ENCODE measurements at places on chromosomes 6 and 20.

DNA sequence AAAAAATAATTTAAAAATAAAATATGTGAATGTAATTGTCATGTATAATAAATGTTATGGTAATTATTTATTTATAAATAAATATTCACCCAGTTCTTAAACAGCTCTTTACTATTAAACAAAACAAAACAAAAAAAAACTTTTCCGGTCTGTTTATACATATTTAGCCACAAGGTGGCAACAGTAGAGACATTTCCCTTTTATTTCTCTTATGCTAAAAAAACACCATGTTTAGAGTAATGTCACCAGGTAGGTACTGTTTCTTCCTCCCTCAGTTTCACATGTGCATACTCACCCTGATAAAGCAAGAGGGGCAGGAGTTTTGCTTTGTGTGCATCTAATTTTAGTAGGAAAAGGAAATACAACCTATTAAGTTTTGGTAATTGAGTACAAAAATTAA lies 610.4 kb upstream of the IMPG1 start:
- no peak for DNase-seq

GRCh38 chr6:142322504-142323198 lies 20.8 kb downstream of the ADGRG6 start:
- DNase-seq: no peak

DNA sequence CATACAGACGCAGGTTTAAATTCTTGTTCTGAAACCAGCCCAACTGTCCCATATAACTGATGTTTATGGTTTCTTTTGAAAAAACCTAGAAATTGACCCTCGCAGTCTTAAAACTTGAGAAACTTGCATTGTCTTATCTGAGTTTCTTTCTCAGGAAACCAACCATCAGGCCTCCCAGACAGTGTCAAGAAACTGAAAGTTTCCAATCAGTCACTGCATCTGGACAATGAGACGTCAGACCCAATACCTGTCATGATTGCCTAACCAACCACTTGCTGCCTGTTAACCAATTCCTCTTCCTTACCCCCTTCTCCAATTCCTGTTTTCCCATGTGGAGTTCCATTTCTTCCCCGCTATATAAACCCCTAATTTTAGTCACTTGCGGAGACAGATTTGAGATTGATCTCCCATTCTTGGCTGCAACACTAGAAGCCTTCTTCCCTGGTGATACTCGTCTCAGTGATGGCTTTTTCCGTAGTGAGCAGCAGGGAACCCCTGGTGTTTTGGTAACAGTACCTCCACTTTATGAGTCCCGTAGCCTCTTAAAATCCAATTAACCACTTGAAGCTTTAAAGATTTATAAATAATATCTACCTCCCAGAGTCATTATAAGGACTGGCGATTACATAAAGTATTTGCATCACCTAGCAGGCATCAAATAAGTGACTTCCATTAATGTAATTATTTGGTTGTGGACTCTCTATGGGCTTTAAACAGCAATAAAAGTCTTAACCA lies 49.3 kb downstream of the GPR63 start:
- DNase-seq: no peak

DNA sequence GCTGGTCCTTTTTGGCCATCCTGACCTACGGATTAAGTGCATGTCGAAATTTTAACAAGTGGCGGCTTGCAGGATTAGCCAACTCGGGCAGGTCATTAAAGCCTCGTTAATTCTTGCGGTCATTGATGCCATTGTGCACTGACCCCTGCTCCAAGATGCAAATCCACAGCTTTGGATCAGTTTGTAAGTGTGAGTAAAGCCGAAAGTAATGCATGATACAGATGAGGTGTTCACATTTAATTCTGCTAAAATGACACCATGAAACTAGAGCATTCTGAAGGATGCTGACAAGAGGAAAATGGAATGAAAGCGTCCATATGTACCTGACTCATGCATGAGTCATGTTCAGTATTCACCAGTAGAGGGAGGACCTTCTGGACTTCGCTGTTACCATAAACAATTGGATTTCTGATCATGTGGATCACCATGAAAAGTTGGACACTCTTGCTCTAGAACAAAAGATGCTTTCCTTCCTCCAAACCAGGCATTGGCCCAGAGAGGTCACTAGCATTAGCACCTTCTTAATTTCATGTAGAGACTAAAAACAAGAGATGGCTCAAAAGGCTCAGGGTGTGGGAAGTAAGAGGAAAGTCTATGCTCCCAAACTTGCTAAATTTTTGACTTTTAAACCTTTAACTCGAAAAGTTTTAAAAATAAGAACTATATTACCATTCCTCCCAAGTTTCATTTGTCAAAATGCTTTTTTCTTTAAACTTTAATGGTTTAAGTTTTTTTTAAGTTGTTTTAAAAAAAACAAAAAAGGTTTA lies 48.0 kb downstream of the MUC22 start:
- peak; percentile 22 for DNase-seq

DNA sequence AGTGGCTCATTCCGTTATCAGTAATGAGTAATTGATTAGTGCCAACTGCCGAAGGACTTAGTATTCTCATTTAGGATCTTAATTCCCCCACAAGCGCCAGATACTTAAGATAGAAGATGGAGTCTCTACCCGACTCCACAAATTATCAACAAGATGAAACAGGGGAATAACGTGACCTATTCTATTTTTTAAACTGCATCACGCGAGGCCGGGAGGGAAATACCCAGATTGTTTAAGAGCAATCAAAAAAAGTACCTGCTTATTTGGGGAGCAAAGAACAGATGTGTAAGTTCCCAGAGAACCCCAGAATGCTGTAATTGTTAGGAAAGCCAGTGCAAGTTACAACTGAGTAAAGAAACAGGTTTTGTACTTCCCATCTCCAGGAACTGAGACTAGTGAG lies 1.1 kb upstream of the MAP3K5 start:
- DNase-seq: no peak

DNA sequence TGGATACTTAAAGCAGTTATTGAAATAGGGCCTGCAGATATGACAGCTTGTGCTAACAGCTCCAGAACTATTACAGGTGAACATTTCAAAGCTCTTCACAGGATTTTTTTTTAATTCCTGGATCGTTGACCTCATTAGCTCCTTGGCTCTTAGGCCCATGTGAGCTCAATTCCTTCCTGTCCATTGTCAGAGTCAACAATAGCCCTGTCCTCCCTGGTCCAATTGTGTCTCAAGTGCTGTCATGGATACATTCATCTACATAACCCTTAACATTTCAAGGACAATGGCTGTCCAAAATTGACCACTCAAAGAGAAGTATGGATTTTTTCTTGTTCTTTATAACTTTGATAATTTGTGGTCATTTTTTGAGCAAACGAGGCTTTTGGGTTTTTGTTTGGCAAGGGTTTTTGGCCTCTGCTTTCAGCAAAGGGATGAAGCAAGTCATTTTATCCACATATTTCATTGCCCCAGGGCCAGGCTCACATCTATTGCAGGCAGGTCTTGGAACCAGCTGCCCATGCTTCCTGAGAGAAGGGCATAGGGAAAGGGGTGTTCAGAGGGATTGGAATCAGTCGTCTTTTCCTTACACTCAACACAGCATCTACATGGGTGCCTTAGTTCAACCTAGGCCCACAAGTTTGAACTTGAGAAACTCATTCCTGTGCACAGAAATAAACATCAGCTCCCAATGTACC lies 282.1 kb downstream of the TPBG start:
- DNase-seq: no peak

GRCh38 chr20:44231713-44232468 lies 15.2 kb upstream of the GDAP1L1 start:
- DNase-seq: no peak

- no peak for DNase-seq
Observed at GRCh38 chr6:35084511-35085203, 56.5 kb downstream of the TCP11 start.

GRCh38 chr20:51985013-51985415 lies 182.7 kb upstream of the SALL4 start:
- no peak for DNase-seq

- DNase-seq: no peak
Observed at GRCh38 chr20:21808863-21809664, 103.6 kb downstream of the PAX1 start.

GRCh38 chr6:106370639-106371038 lies 10.1 kb downstream of the CRYBG1 start:
- no peak for DNase-seq

- no peak for DNase-seq
Observed at GRCh38 chr6:142721215-142721920, 223.6 kb downstream of the HIVEP2 start.

DNA sequence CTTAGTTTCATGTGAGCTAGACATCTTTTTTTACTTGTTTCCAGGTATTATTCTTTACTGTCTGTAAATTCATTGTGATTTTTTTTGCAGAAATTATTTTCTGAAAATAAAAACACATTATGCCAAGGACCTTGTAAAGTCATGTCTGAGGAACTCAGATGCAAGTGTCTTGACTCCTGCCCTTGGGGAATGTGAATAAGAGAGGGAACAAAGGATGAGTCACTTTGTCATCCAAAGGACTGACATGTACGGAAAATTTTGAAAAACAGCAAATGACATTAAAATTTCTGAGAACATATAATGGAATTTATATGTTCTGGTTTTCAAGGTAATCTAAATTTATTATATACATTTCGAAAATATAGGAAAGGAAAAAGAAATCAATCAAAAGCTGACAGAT lies 660.4 kb downstream of the CD109 start:
- DNase-seq: no peak

DNA sequence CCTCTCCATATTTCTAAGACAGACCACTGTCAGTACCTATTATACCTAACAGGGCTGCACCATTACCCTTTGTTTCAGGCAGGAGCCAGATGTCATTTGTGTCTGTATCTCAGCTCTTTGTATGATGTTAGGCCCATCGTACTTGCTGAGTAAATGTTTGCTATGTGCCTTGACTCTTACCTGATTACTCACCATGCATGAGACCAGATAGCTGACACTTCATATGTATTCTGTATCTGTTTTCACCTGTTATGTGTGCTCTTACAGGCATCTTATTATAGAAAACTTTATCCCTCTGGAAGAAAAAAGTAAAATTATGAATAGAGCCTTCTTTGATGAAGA lies 31.7 kb upstream of the ASXL1 start:
- DNase-seq: no peak

DNA sequence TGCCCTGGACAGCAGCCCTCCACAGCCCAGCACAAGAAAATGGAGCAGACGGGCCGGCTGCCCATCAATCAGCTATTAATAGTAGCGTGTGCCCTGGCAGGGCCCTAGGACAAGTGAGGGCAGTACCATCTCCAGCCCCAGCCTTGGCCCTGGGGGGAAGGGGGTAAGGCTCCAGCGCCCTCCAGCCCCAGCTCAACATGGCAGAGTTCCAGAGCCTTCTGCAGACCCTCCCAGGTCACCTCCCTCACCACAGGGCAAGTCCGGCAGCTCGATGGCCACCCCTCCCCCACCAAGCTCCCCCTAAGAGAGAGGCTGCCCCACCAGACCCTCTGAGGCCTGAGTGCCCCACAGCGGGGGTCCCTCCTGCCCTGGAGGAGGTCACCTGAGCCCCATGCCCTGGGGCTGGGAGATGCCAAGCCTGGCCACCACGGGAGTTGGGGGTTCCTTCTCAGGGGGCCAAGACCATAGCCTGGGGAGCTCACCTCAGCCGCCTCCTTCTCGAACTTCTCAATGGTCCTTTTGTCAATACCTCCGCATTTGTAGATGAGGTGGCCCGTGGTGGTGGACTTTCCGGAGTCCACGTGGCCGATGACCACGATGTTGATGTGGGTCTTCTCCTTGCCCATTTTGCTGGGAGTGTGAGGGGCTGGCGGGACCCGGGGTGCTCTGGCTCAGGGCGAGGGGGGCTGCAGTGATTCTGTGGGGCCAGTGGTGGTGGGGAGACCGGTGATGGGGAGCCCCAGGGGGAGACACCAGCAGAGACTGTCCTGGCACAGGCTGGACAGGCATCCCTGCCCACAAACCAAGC lies 1.5 kb downstream of the EEF1A2 start:
- DNase-seq: no peak

DNA sequence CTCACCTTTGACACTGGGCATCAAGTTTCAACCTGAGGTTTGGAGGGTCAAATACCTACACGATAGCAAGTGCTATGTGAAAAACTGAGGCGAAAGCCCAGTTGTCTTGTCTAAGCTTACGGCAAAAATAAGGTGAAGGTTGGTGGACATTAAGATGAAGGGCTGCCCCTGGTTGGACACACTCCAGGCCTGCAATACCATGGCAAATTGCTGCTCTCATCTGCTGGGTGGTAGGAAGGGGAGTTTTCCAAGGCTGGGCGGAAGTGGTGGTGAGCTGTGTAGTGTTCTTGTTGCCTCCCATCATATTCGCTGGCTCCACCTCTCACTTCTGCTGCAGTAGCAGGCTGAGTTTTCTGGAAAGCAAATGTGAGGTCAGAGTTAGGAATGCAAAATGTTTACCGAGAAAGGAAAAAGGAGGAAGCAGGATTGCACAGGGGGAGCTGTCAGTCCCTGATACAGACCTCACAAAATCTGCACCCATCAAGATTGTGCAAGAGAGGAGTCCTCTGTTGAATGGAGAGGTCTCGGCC lies 33.7 kb downstream of the SCP2D1 start:
- no peak for DNase-seq

DNA sequence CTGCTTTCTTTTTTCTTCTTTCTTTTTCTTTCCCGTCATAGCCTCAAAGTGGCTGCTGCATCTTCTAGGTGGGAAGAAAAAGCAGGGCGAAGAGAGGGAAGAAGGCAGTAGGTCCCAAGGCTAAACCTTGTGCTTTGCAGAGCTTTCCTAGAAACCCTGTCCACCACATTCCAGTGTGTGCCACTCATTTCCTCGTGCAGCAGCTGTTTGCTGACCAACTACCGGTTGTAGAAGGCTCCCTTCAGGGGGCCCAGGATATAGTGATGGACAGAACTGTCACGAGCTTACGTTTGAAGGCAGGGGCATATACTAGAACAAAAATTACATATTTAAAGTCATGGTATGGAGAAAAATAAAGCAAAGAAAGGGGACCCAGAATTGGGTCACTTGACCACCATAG lies 103.0 kb downstream of the SASH1 start:
- DNase-seq: no peak

DNA sequence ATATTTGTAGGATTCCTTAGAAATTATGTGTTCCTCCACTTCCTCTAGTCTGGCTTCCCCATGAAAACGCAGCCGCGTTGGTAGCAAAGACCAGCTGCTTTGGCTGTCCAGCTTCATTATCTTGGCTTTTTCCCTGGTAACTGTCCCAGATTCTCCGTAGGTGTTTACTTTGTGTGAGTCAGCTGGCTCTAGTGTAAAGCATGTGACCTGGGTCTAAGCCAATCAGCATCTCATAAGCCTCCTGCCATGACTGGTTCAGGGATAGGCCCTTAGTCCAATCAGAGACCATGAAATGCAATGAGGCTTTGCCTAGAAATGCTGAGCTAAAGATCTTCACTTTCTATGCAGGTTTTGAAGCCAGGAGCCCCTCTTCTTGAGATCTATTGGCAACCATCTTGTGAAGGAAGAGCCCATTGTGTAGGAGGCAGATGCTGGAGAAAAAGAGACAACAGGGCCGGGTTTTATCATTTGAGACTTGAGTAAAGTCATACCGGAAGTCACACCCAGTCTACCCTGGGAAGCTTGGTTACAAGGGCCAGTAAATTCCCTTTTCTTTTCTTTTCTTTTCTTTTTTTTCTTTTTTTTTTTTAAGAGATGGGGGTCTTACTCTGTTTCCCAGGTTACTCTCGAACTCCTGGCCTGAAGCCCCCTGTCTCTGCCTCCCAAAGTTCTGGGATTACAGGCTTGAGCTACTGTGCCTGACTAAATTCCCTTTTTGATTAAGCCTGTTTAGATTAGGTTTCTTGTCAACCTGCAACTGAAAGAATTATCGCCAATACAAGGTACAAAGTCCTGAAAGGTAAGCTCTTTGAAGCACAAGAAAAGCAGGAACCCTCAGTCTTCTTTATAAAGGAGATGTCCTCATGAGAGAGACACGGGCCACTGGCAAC lies 256.5 kb upstream of the RREB1 start:
- no peak for DNase-seq
